Activated T-helper 1 cell treated with anti-CD3 and anti-CD28 coated beads, Interleukin-2, amount 50 U/mL, for 16 hours (primary cell): ENCODE measurements at places on chromosomes 1 and 21.

DNA sequence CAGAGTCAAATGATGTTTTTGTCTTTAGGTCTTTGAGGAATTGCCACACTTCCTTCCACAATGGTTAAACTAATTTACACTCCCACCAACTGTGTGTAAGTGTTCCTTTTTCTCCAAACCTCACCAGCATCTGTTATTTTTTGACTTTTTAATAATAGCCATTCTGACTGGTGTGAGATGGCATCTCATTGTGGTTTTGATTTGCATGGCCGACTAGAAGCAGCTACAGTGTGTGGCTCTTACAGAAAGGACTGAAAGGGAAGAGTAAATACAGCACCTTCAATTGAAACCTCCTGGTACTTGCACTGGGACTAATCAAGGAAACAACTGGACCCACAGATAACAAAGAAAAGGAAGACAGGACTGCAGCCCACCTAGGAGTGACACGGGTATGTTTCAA is 668.0 kb upstream of the RGS18 start:
- DNase-seq, result no peak

DNA sequence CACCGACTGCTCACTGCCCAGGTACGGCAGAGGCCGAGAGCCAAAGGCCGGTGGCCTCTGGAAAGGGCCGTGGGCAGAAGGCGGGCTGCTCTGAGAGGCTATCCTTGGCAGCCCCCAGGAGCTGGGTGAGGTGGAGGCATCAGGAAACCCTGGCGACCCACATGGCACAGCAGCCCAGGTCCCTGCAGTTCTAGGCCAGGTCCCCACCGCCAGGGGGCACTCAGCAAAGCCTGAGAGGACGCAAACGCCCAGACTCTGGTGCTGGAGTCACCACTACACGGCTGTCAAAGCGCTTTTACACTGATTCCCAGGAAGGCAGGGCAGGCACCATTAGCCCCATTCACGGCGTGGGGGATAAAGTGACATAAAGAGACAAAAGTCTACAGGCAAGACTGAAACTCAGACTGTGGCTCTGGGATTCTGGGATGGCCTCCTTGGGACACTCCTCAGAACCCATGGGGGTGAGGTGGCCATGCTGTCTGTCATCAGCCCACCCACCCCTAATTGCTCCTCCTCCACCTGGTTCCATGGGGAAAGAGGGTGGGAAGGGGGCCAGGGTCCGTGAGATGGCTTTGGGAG is 4.9 kb downstream of the PLEKHG5 start:
- peak; percentile 82 for DNase-seq

GRCh38 chr1:26009796-26010447 is 11.7 kb upstream of the EXTL1 start:
- no peak for DNase-seq

GRCh38 chr1:205913451-205914154 is 29.7 kb downstream of the SLC26A9 start:
- DNase-seq, result no peak

DNA sequence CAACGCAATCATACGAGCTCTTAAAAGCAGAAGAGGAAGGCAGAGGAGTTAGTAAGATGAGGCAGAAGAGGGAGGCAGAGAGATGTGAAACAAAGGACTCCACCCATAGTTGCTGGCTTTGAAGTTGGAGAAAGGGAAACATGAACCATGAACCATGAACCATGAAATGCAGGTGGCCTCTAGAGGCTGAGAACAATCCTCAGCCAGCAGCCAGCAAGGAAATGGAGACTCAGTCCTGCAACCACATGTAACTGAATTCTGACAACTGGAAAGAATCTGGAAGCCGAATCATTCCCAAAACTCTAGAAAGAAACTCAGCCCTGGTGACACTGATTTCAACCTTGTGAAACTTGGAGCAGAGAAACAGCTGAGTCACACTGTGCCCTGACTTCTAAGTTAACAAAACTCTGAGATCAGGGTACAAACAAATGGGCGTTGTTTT is 10.1 kb downstream of the DIPK1A start:
- no peak for DNase-seq

GRCh38 chr1:234458352-234459017 is 20.5 kb downstream of the TARBP1 start:
- no peak for DNase-seq

GRCh38 chr1:61380561-61380960 is 298.2 kb downstream of the NFIA start:
- no peak for DNase-seq

DNA sequence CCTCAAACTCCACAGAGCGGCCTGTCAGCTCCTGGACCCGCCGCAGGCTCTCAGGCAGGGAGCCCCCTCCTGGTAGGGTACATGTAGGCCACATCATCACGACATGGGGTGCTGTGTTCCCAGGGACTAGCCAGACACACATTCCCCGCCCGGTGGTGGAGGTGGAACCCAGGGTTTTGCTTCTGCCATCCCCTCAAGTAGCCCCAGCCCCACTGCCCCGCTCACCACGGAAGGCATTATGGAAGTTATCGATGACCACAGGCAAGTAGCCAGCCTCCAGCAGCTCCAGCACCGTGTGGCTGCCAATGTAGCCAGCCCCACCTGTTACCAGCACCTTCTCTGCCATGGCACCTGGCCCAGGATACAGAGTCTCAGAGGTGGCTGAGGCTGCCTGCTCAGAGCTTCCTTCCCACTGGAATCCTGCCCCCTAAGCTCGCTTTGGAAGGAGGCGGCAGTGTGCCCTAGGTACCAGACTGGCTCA is 1.9 kb downstream of the GALE start:
- no peak for DNase-seq

DNA sequence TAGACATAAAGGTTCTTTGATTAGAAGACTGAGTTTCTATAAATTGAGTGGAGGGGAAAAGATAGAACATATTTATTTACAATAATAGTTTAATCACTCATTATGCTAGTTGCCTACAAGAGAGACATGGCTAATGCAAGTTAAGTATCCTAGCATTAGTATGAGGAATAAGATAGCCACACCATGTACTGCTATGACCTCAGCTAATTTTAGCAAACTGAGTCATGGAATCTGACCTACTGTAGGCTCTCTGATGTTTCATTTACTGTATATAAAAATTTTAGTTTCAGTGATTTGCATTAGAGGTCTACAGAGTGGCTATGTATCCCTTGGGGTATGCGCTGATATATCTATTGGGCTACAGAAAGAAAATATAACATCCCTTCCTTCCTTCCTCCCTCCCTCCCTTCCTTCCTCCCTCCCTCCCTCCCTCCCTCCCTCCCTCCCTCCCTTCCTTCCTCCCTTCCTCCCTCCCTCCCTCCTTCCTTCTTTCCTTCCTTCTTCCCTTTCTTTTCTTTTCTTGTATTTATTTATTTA is 5.8 kb downstream of the AGL start:
- no peak for DNase-seq

GRCh38 chr1:33361532-33362235 is 40.8 kb upstream of the A3GALT2 start:
- no peak for DNase-seq

DNA sequence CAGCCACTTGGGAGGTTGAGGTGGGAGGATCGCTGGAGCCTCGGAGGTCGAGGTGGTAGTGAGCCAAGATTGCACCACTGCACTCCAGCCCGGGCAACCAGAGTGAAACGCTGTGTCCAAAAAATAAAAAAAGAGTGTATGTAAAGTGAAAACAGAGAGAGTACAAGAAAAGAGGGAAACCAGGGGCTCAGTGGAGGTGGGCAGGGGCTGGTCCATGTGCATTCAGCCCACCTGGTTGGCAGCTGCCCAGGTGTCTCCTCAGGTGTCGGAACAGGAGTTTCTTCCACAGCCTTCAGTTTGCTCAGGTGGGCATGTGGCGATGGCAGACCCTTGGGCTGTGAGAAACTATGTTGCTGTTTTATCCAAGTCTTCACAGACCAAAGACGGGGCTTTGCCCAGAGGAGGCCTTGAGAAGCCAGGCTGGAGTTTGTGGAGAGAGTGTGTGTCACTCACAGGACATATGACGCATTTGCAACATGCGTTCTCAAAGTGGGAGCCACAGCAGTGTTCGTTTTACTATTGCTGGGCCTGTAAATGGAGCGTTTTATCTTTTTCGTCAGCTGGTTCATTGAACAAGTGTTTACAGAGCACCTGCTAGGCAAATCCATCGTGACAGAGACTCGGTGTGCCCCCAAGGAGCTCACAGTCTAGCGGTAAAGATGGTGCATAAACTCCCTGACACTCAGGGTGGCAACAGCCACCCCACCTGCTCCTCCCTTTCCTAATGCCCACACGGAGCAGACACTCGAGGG is 22.4 kb upstream of the SAMD11 start:
- DNase-seq, result no peak

GRCh38 chr1:174158767-174159251 is 511 bp upstream of the RABGAP1L start:
- DNase-seq, result no peak

DNA sequence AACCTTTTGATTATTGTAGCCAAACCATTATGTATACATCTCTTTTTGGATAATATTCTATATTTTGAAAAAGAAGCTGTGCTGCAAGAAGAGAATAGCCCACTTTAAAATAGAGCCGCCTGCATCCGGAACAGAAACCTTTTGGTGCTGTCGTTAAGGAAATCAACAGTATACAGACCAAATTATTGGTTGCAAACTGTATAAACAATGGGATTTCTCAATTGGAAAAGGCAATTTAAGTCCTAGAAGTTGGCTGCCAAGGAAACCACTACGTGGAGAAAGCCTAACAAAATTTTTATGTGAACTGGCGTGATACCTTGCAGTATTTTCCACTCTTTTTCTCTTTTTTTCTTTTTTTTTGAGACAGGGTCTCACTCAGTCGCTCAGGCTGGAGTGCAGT is 25.8 kb downstream of the DESI2 start:
- DNase-seq, result no peak

DNA sequence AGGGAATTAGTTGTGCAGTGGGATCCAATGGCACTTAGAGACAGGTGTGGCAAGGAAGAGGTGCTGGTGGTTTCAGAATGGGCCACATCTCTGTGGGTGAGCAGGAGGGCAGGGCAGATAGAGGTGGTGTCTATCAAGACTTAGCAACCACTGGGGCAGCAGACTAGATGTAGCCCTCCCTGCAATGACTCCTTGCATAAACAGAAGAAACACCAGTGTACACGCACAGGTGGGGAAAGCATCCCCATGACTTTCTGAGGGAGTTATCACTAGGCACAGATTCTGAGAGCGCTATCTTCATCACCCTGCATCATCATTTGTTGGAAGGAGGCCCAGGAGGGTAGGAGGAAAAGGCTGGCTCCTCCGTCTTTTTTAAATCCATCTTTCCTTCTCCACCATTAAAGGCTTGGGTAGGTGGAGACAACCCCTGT is 58.4 kb downstream of the PLXNA2 start:
- no peak for DNase-seq

DNA sequence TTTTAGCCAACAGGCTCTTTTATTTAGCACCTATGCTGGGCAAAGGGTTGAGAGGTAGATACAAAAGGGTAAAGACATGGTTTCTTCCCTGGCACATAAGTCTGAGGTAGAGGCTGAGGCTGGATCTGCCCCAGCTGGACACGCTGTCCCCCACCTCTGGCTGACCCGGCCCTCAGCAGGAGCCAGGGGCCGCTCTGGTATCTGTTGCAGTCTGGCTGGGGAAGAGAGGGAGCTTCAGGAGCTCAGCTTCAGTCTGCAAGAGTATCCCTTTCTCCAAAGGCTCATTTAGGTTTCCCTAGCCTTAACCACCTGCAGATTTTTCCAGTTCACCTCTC is 14.2 kb downstream of the BLACAT1 start:
- DNase-seq, result no peak

DNA sequence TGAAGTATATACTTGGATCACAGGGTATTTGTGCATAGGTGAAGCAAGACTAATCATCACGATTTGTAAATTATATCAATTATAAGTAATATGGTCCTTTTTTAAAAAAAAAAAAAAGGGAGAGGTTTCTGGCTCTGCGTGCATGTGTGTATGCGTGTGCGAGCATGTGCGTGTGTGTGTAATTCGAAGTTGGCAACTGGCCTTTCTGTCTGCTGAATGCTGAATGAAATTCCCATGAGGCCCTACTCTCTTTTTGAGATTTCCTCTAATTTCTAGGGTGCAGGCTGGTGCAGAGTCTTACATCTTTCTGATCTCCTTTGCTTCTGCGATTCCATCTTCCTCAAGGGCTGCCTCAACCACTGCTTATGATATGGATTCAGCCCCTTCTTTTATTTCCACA is 212.2 kb downstream of the URB2 start:
- DNase-seq, result no peak

- DNase-seq, result no peak
These were observed 115.5 kb upstream of the PAXBP1 start for GRCh38 chr21:32887026-32887425.
